HFF-Myc (cell line): ENCODE measurements at places on chromosomes 1 and 21.

DNA sequence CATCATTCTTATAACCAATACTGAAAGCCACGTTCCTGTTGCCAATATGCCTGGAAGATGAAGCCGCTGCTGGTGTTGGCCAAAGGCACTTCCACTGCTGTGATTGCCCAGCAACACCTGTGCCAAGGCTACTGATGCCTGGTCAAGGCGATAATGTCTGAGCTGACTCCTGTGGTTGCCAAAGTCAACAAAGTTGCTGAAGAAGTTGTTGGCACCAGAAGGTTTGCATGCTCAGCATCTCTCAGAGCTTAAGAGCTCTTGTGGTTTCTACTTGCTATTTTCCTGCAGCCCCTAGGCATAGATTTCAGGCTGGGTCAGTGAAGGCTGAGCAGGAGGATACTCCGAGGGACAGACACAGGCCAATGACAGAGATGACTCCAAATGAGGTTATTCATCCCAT is 63.4 kb upstream of the RAB3GAP2 start:
- no peak for DNase-seq

DNA sequence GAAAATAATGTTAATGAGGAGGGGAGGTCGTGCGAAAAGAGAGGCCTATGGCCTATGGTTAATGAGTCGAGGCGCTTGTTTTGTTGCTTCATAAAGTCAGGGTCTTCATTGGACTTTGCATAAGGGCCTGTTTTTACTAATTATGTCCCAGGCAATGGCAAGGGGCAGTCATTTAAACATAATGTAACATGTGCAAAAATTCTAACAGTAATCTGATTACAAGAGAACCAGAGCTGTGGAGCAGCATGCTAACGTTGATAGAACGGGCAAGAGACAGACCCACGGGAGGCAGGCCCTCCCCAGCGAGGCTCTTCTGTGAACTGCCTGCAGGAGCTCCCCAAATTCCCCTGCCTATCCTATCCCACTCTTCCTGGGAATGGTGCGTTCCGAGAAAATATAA is 22.6 kb upstream of the CAMK1G start:
- no peak for DNase-seq

- no peak for DNase-seq
These were observed 16.3 kb upstream of the ERVH48-1 start for GRCh38 chr21:42941696-42942085.

DNA sequence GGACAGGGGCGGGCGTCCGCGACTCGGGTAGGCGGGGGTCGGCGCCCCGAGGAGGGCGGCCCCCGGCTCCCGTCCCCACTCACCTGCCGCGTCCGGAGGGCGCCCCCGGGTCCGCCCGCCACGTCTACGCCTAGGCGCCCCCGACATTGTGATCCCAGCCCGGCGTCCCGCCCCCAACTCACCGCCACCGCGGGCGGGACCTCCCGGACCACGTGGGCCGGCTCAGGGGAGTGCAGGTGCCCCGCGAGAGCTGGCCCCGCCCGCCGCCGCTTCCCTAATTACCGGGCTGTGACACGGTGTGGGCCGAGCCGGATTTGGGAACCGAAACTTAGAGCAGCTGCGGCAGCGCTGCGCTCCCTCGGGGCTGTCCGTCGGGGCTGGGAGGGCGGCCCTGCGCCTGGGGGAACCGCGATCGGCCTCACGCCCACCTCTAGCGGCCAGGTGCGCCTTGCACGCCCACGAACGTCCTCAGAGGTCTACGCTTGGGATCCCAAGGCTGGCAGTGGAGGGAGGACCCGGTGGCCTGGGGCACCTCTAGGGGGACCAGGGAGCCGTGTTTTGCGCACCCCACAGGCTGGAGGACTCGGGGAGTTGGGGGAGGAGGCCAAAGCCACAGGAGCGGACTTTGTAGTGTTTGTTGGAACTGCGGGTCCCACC is 521 bp upstream of the NADK start:
- DNase-seq = no peak

DNA sequence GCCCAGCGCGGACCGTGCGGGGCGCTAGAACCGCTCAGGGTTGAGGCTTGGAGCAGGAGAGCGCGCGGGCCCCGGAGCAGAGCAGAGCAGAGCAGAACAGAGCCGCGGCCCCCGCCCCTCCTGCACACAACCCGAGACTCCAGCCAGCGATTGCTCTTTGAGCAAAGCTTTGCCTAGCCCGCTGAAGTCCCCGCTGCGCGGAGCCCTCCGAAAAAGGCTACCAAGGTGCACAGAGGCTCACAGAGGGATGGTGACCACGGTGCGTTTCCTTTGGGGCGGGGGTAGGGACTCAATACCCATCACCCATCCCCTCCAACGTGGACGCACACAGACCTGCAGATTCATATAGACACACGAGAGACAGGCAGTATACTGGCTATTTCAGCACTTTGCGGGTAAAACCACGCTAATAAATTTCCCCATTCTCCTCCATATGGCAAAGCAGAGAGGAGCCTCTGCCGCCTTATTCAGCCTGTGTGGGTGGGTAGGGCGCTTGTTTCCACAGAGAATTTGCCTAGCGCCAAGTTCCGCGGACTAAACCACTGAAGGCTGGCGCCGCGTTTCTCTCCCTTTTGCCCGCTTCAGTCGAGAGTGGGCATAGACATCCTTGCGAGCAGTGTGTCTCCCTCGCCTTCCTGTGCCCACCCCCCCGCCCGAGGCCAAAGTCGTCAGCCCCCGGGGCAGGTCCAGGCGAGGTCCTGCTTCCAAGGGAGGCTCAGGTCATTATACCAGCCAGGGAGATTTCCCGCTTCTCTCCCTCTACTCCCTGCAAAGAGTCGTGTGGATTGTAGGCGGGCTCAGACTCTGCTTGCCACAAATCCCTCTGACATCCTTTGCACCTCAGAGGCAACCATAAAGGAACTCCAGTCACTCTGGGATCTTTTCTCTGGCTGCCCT is 8.5 kb downstream of the HLX start:
- no peak for DNase-seq

DNA sequence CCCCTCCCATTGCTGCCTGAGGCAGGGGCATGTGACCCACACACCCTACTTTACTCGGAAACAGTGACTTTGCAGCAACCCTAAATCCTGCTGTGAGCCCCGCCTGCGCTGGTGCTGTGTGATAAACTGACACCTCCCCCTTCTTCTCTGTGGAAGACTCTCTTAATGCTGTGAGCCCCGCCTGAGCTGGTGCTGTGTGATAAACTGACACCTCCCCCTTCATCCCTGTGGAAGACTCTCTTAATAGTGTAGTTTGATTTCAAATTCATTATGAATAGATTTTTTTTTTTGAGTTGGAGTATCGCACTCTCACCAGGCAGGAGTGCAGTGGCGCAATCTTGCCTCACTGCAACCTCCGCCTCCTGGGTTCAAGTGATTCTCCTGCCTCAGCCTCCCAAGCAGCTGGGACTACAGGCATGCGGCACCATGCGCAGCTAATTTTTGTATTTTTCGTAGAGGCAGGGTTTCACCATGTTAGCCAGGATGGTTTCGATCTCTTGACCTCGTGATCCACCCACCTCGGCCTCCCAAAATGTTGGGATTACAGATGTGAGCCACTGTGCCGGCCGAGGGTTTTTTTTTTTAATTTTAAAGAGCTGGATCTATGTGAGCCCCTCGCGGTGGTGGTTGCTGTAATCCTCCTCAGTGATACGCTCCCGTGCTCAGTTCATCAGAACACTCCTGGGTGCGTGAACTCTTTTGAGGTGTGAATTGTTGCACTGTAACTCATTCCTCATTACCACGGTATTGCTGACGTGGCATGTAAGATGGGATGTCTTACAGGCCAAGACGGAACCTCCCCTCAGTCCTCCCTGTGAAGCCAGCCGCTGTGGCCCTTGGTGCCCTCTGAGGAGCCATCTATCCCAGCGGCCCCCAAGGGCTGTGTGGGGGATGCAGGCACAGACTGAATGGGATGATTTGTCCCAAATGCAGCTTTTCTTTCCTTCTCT is 60.3 kb downstream of the GALNT2 start:
- no peak for DNase-seq

GRCh38 chr1:229111703-229112319 is 159.1 kb upstream of the RAB4A start:
- DNase-seq = no peak

DNA sequence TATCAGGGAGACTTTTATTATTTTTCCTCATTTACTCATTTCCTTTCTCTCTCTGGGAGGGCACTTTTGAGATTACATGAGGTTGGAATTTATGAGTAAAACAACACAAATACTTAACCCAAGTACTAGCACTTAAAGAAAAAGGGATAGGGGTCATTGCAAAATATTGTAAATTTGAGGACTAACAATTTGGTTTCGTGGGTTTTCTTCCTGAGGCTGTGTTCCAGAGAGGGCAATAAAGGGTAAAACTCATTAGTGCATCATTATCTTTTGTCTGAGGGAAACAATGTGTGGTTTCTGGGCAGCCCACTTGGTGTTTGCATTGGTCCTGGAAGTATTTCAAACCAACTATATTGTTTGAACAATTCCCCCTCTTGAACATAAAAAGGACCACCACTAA is 96.5 kb downstream of the GREM2 start:
- no peak for DNase-seq

GRCh38 chr1:165228111-165228655 is 128.3 kb downstream of the LMX1A start:
- DNase-seq = no peak

- DNase-seq = no peak
These were observed 6.2 kb downstream of the KCNA3 start for GRCh38 chr1:110668549-110668948.

DNA sequence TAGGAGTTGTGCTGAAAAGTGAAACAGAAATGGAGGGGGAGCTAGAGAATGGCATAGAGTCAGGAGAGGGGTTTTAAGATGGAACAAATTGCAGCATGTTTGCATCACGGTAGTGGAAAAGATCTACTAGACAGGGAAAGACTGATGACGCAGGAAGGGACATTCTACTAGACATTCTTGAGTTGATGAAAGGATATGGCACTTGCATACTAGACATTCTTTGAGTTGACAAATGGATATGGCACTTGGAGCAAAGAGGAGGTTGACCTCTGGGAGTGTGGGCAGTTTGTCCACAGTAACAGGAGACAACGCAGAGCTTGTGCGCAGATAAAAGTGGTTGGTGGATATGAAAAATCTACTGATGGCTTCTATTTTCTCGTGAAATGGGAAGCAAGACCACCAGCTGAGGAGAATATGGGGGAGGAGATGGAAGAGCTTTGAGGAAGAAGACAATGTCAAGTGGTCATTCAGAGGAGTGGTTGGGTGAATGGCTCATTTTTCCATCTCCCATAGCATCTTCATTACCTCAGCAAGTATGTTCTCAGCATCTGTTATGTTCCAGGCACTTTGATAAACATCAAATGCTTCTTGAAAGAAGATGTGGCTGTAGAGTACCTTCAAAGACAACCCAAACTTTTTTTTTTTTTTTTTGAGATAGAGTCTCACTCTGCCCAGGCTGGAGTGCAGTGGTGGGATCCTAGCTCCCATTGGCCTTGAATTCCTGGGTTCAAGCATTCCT is 2.4 kb upstream of the CTPS1 start:
- no peak for DNase-seq

- no peak for DNase-seq
These were observed 11.8 kb upstream of the ARHGEF2 start for GRCh38 chr1:155990005-155990739.

GRCh38 chr1:163747261-163747660 is 425.5 kb downstream of the NUF2 start:
- no peak for DNase-seq

GRCh38 chr1:11229203-11229602 is 33.1 kb downstream of the MTOR start:
- no peak for DNase-seq

GRCh38 chr1:100972185-100972584 is 53.4 kb downstream of the DPH5 start:
- no peak for DNase-seq

DNA sequence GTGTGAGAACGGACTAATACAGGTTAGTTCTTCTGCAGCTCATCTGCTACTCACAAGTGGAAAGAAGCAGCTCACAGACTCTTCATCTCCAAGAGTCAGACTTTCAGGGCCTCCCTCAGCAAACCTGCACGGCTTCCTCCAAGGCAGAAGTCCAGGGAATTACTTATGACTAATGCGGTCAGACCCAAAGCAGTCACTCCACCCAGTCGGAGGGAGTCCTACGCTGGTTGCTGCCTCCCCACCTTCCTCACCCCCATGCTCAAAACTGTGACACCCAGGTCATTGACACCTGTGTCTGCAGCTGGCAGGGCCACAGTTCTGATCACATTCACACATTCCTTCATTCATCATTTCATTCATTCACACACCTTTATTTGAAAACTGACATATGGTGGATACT is 38.4 kb upstream of the PRDM2 start:
- no peak for DNase-seq
